ENCODE measurements at places on chromosomes 2 and 18. TPM values are rescaled to one million over a fixed set of nuclear protein-coding genes. Genes with fewer than 3 reads are reported as not detected.

Gene AKAIN1
- polyA plus RNA-seq, result not detected

DNA sequence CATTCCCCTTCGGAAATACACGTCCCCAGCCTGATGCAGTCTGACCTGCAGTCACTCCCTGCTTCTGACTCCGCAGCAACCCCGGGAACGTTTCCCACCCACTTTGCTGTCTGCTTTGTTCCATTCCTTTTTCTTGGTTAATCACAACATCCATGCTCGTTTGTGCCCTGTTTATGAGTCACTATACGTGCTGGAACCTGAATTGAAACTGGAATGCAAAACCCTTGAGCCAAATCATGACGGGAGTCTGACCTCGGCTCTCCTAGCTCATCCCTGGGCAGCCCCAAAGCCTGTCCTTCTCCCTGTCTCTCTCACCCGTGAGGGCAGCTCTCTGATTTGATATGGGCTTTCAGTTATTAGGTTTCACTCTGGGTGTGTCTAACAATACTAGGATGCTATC is 57.1 kb upstream of the RNF152 start:
- DNase-seq, result no peak

Gene SERPINE2
- 29.2 TPM for polyA plus RNA-seq

- no peak for DNase-seq
Measured at GRCh38 chr2:43292851-43293743, 66.7 kb upstream of the ZFP36L2 start.

GRCh38 chr18:78868330-78869316 is 111.0 kb upstream of the SALL3 start:
- DNase-seq, result no peak

DNA sequence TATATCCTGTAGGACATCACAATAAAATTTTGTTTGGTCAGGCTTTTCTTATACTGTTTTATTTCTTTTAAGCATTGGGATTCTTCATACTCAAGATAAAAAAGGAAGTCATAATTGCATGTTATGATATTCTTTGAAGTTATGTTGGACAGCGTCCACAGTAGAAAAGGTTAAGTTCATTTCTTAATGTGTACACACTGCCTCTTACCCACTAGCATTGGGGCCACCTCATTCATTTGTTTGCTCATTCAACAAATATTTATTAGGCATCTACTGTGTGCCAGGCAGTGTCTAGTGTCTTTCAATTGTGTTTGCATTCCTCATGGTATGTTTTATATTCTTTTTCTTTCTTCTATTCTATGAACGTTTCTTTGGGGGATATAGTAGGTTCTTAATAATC is 70.2 kb downstream of the PTPRM start:
- no peak for DNase-seq

DNA sequence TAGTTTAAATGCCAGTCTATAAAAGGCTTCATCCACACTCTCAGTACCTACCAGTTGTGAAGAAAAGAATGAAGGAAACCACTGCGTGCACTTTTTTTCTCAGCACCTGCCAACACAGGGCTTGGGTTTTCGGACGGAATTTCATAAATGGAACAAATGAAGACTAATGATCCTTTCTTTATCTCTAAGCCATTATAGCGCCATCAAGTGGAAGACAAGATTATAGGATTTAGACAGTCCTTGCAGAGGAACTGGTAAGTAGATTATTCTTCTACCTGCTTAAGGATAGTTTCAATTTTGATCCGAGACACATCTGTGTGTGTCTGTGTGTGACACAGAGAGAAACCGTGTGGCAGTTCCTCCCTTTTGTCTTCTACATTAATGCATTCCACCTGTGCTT is 245.6 kb downstream of the NRXN1 start:
- no peak for DNase-seq

DNA sequence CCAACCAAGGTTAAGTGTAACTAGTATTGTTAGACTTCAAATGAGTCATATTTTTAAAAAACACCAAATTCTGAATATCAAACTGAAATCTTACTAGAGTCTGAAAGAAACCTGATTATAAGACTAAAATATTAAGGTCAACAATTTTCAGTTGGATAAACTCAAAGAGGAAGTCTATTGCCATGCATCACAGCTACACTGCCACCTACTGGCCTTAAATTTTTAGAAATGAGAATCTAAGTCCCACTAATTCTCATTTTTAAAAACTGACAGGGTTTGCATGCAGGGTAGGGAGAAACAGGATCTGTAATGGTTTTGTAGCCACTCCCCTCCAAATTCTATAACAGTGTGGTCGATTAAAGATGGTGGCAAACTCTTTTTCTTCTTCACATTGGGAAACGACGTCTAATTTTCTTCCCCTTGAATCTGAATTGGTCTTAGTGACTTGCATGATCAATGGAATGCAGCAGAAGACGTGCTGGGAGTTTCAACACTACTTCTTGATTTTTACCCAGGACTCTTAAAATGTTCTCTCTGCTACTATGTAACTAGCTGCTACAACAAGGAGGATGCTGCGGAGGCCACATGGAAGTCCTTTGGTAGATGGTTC is 176.1 kb upstream of the SESTD1 start:
- no peak for DNase-seq

- DNase-seq, result no peak
Measured at GRCh38 chr2:220499225-220499624, 871.8 kb downstream of the SLC4A3 start.

Gene HOXD13
- polyA plus RNA-seq, result not detected

Gene PASK
- 3.1 TPM for polyA plus RNA-seq

- DNase-seq, result no peak
Measured at GRCh38 chr2:46569766-46570165, 90.4 kb downstream of the TMEM247 start.

GRCh38 chr2:168145426-168146310 is 101.7 kb downstream of the STK39 start:
- DNase-seq, result no peak

Gene TTN
- 0.02 TPM for polyA plus RNA-seq

Gene TUBA4B
- 15.4 TPM for polyA plus RNA-seq

GRCh38 chr2:153819501-153819900 is 52.2 kb upstream of the GALNT13 start:
- DNase-seq, result no peak

DNA sequence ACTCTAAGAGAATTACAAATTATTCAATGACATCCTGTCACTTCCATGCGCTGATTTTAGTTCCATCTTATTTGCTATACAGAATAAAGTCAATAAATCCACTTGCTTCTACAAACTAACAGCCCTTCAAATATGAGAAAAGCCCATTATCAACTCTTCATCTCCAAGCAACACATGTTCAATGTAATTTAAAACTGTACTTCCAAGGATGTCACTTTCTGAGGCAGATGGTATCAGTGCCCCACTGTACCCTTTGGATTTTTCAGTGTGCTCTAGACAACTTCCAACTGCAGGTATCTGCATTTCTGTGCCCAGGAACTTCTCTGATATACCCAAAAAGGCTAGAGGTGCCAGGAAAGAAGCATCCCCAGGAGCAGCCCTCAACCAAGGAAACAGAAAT is 87.6 kb downstream of the SMAD2 start:
- no peak for DNase-seq

DNA sequence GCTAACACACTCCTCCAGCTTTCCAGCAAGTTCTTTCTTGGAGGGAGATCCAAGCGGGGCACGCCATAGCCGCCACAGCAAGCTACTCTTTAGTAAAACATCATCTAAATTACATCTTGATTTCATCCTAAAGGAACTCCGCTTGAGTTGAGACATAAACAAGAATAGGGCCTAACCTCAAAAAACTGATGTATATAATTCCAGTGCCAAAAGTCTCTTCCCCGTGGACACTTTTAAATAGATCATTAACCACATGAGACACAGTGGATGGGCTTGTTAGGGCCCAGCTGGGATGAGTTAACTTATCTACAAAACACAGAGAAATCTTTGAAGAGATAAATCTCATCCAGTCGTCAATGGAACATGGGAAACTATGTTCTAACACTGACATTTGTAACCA is 20.8 kb upstream of the MLPH start:
- DNase-seq, result no peak

DNA sequence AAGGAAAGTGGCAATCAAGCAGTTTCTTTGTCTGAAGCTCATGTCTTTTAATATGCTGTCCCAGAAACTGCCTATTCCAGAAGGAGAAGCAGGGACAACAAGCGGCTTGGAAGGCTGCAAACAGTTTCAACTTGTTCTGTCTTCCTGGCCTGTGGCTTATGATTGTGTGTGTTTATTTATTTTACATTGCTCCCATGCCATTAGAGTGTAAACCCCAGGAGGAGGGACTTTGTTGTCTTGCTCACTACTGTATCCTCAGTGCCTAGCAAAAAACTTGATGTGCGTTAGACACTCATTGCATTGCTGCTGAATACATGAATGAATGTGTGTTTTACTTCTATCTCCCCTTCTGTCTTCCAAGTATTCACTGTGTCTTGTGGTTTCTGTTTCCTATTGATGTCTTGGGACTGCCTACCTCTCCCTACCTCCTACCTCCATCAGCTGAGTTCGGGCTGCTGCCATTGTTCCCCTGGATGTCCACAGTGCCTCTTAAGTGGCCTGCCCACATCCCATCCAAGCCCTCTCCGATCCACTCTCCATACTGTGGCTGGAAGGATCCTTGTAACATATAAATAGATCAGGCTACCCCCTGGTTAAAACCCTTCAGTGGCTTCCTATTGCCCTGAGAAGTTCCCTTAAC is 261.4 kb downstream of the DYSF start:
- DNase-seq, result no peak

Gene RTP5
- not detected for polyA plus RNA-seq

DNA sequence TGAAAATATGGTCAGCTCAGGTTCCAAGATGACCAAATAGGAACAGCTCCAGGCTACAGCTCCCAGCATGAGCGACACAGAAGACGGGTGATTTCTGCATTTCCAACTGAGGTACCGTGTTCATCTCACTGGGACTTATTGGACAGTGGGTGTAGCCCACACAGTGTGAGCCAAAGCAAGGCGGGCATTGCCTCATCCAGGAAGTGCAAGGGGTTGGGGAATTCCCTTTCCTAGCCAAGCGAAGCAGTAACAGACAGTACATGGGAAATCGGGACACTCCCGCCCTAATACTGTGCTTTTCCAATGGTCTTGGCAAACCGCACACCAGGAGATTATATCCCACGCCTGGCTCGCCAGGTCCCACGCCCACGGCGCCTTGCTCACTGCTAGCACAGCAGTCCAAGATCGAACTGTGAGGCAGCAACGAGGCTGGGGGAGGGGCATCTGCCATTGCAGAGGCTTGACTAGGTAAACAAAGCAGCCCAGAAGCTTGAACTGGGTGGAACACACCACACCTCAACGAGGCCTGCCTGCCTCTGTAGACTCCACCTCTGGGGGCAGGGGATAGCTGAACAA is 57.5 kb downstream of the WDPCP start:
- no peak for DNase-seq

DNA sequence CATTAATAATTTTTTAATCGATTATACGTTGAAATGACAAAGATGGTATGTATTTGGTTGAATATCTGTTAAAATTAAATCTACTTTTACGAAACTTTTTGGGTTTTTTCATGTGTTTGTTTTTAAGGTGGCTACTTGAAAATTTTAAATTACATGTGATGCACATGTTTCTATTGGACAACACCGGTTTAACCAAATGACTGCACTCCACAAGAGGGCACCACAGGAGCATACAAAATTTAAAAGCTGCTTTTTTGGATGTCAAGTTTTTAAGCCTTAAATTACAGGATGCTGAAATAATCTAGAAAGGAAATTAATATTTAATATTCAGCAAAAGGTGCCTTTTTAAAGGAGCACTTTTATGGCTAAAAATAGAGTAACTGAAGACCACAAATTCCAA is 98.7 kb downstream of the ACVR1 start:
- DNase-seq, result peak; percentile 50

Gene TUBA3E
- not detected for polyA plus RNA-seq

- no peak for DNase-seq
Measured at GRCh38 chr2:241357531-241357930, 1.4 kb downstream of the FARP2 start.

DNA sequence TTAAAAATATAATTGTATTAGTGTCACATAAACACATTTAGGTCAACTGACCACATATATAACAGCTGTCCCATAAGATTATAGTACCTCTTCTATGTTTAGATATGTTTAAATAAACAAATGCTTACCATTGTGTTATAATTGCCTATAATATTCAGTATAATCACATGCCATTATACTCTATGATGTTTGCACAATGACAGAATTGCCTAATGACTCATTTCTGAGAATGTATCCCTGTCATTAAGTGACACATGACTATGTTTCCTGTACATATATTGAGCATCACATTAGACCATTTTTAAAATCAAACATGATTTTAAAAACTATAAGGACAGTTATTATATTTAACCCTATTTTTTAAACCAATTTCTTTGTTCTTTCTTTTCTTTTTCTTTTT is 89.8 kb downstream of the HS6ST1 start:
- DNase-seq, result no peak

GRCh38 chr2:230179907-230180306 is 39.9 kb downstream of the SP110 start:
- DNase-seq, result no peak

Gene L3MBTL4
- polyA plus RNA-seq, result 3.9 TPM

Gene RBM43
- 6.0 TPM for polyA plus RNA-seq

GRCh38 chr2:136332436-136333095 is 214.6 kb upstream of the CXCR4 start:
- no peak for DNase-seq

- no peak for DNase-seq
Measured at GRCh38 chr2:39845460-39846146, 66.5 kb upstream of the THUMPD2 start.

- no peak for DNase-seq
Measured at GRCh38 chr2:74078466-74078865, 69.2 kb downstream of the BOLA3 start.

Gene GATA6
- 1.7 TPM for polyA plus RNA-seq

Gene MC5R
- not detected for polyA plus RNA-seq

Gene HAUS1
- 22.2 TPM for polyA plus RNA-seq

- DNase-seq, result no peak
Measured at GRCh38 chr2:69997015-69997830, 35.8 kb upstream of the ASPRV1 start.

- no peak for DNase-seq
Measured at GRCh38 chr18:57854726-57855125, 51.6 kb upstream of the ATP8B1 start.

Gene CTLA4
- 0.22 TPM for polyA plus RNA-seq

DNA sequence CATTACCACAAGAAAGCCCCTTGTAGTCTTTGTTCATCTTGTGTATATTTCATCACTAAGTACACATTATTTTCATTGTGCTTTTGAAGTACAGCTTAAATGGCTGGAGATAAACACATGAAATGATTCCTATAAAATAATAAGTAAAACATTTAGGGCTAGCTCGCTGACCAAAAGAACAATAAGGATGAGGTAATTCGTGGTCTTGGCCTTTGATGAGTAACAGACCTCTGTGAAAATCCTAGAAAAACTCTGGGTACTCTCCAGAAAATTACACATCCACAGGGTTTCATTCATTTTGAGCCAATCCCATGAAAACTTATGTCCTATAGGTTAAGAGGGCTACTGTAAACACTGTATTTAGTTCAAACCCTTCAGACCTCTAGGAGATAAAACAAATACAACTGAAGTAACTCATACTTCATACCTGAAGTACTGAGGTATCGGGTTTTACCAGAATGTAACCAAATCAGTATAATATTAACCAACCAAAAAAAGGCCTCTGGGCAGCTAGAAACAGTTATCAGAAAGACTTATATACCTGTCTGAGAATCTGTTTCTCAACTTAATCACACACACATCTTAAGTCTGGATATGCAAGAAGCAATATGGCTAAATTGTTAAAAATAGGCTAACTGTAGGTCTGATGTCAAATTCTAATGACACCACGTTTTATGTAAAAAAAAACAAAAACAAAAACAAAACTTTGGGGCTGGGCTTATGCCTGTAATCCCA is 31.0 kb downstream of the CFAP36 start:
- no peak for DNase-seq

Gene RAB6C
- 0.17 TPM for polyA plus RNA-seq
